ENCODE measurements at places on chromosomes 12 and 14.

DNA sequence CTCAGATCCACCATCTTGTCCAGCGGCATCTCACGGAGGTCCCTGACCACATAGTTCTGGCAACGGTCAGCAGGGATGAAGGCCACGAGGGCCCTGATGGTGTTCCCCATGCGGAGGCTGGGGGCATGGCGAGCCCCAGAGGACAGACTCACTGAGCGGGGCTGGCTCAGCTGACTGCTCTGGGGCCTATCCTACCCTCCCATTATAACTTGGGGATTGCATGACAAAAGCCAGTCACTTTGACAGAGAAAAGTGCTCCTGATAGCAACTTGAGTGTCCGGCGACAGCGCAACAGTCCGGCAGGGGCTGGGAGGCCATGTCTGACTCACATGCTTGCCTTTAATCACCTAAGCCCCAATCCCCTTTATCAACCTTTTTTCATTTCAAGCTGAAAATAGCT lies at the start of gene LRRC10:
TSS of gene LRRC10 (minus strand) at position 179 of the 400 bp plus-strand sequence. CDS start at position 110, 69 bp downstream.
- no peak for DNase-seq

- DNase-seq: no peak
Measured at GRCh38 chr12:5078423-5078822, 34.7 kb downstream of the KCNA5 start.

- DNase-seq: no peak
Measured at GRCh38 chr14:71586131-71586897, 345.9 kb upstream of the RGS6 start.

- no peak for DNase-seq
Measured at GRCh38 chr12:51839310-51839947, 9.1 kb downstream of the FIGNL2 start.

GRCh38 chr12:55932551-55932910 lies 1.6 kb downstream of the DGKA start:
- peak; percentile 38 for DNase-seq

DNA sequence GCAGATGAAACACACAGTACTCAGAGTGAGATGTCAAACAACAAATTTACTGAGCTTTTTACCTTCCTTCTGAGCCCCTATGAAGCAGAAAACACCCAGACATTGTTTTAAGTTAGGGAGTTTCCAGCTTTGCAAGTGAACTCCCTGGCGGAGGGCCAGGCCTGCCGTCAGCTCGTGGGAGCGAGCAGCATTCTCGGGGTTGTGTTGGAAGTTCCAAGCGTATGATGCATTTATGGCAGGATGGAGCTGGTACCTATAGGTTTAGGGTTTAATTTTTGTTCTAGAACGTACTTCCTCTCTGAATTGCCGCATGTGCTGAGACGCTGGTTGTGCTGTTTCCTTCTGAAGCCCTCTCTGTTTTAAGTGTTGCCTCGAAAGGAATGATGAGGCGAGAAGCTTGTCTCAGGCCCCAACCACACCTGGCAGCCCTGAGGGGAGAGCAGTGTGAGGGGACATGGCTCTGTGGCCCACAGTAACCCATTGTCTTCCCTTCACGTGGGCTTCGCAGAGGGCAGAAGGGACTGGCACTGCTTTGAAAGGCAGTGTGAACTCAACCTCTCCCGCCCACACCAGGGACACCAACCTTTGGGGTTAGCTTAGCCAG lies 76.6 kb downstream of the SSPN start:
- DNase-seq: no peak

- no peak for DNase-seq
Measured at GRCh38 chr14:102187568-102188001, 47.9 kb downstream of the WDR20 start.

DNA sequence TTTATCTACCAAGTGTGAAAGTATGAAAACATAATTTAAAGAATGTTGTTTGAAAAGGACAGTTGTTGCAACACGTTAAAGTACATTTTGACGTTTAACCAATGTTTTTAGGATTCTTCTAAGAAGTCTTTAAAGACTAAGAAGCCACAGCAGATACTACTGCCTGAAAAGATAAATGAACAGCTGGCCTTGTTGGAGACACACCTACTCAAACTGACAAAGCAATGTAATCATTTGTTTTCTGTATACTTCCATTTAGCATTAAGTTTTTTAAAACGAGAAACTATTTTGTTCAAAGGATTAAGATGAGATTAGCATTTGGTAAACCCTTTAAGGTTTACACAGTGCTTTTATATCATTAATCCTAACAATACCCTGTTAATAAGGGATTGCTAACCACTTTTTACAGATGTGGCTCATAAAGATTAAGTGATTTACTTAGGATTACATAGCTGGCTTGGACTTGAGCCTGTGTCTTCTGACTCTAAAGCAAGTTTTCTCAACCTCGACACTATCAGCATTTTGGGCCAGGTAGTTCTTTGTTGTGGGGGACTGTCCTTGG lies 134.4 kb downstream of the CFAP54 start:
- DNase-seq: no peak

- no peak for DNase-seq
Measured at GRCh38 chr14:102075155-102075554, 11.7 kb downstream of the HSP90AA1 start.

DNA sequence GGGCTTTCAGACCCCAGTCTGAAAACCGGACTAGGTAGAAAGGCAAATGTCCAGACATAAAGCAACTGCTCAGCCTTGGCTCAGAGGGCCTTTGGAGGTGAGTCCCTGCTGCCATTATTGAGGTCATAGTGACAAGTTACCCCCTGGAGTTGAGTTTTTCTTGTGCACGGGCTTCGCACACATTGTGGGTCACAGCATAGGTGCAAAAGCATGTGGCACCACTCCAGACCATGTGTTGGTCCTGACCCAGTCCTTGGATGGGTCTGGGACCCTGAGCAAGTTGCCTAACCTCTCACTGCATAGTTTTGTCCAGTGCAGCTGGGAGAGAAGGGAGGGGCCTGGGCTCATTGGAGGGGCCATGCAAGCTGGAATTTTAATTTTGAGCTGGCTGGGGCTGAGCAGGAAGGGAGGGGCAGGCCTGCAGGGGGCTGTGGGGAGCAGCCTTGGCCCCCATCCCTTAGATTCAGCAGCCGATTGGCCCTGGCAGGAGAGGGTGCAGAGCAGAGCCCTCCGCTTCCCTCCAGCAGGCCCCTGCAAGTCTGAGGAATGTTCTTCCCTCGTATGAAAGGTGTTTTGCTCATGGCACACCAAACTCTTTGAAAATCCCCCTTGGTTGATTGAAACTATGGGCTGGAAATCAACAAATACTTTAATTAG lies 4.2 kb upstream of the KRT5 start:
- no peak for DNase-seq

DNA sequence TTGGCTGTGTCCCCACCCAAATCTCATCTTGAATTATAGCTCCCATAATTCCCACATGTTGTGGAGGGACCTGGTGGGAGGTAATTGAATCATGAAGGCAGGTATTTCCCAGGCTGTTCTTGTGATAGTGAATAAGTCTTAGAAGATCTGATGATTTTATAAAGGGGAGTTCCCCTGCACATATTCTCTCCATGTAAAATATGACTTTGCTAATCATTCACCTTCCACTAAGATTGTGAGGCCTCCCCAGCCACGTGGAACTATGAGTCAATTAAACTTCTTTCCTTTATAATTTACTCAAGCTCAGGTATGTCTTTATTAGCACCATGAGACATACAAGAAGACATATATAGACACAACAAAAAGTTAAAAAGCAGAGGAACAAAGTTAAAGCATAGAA lies 120.0 kb downstream of the CPNE8 start:
- DNase-seq: no peak

- no peak for DNase-seq
Measured at GRCh38 chr12:107167756-107168155, 74.4 kb upstream of the CRY1 start.

DNA sequence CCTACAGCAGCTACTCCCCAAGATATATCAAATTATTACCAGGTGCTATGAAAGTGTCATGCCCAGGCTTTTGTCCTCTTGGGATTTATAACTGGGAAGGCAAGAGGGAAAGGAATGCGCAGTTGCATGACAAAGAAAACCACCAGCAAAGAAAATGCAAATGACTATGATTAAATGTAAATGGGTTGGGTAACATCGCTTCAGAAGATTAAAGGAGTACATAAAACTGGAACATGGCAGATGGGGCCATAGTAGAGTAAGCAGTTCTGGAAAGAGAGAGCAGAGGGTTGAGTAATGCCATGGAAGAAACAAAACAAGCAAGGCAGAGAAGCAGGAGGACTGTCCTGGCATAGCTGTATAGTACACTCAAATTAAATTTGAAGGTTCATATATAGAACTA lies 493.1 kb downstream of the NOVA1 start:
- no peak for DNase-seq

- no peak for DNase-seq
Measured at GRCh38 chr14:83101846-83102245, 1568.2 kb upstream of the SEL1L start.

- DNase-seq: no peak
Measured at GRCh38 chr12:45425426-45425825, 209.5 kb downstream of the ANO6 start.

DNA sequence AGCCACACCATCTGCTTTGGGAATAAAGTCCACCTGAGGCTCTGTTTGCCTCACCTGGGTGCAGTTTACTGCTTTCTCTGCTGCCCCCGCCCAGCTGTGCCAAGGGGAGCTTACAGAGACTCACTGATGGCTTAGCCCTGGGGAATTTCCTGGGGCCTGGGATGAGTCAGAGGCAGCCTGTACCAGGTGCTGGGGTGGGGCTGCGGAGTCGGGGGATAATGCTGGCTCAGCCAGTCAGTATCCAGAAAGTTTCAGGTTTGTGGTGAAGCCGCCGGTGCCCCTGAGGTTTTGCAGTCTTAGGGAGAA lies 22.3 kb downstream of the PLEKHG3 start:
- no peak for DNase-seq

- DNase-seq: no peak
Measured at GRCh38 chr12:68958322-68958721, 25.4 kb upstream of the CPM start.

GRCh38 chr14:31961896-31962295 lies 115.2 kb upstream of the ARHGAP5 start:
- no peak for DNase-seq

DNA sequence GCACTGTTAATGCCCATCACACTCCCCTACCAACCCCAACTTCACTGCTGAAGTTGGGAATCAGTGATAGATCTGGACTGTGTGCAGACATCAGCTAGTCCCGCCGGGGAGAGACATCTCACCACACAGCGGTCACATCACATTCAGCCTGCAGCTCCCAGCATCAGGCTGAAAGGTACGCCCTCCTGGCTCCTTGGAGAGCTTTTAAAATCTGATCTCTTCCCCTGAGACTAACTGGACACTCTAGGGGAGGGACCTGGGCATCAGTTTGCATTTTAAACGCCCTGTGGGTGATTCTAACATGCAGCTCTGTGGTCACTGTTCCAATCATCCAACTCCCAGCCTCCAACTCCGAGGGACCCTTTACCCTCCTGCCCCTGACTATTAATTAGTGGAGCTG lies 58.4 kb downstream of the CCDC85C start:
- DNase-seq: no peak

GRCh38 chr14:103499709-103500108 lies 22.9 kb downstream of the CKB start:
- no peak for DNase-seq

DNA sequence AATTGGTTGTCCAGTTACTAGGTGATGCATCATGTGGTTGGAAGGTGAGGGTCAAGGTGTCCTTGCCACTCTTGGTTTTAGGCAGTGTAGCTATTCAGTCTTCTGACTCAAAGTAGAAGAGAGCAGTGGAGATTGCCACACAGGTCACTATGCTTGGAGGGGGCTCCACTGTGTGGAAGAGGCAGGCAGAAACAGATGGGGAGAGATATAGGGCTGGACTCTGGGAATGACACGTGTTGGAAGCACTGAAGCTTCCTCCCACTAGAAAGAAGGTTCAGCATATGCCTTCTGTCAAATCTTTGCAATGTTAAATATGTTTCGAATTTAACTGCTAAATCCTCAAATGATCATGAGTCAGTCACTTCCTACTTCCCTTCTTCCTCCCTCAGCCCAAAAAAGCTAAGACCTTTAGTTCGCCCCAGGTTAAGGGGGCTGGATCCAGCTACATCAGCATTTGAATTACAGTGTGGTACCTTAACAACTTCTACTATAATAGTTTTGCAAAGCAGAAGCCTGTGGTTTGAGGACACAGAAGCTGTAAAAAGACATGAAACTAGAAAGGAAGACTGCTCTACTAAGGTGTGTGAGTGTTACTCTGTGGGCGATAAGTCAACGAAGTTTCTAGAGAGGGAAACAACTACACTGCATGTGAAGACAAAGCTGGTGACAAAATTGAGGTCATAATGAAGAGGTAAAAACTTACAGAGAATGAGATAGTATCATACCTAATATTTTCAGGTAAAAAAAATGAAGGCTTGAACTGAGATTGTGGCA lies 228.0 kb downstream of the NELL2 start:
- no peak for DNase-seq

- DNase-seq: no peak
Measured at GRCh38 chr14:82398256-82398655, 864.6 kb upstream of the SEL1L start.
